ENCODE measurements at places on chromosomes 12 and 14.

GRCh38 chr14:96038920-96039632 is at the start of gene C14orf132:
C14orf132 (plus strand) TSS chr14:96039362; CDS start chr14:96039501, 139 bp downstream.
- peak; percentile 65 for DNase-seq

DNA sequence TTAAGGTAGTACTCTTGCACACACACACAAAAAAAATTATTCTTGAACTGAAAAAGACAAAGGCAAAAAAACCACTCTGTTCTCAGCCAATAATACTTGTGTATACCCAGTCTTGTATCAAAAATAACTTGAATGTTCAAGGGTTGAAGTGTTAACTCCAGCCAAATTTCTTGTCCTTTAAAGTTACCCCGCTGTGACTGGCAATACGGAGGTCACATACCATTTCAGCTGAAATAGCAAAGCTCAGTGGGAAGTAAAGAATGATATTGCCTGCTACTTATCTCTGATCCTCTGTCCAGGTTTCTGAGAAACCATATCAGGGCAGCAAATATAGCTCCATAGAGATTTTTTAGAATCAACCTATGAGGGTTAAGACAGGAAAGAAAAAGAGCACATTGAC is 167.4 kb downstream of the C12orf50 start:
- DNase-seq = no peak

- DNase-seq = peak; percentile 2
Measured at GRCh38 chr12:91687052-91688017, 458.3 kb downstream of the BTG1 start.

DNA sequence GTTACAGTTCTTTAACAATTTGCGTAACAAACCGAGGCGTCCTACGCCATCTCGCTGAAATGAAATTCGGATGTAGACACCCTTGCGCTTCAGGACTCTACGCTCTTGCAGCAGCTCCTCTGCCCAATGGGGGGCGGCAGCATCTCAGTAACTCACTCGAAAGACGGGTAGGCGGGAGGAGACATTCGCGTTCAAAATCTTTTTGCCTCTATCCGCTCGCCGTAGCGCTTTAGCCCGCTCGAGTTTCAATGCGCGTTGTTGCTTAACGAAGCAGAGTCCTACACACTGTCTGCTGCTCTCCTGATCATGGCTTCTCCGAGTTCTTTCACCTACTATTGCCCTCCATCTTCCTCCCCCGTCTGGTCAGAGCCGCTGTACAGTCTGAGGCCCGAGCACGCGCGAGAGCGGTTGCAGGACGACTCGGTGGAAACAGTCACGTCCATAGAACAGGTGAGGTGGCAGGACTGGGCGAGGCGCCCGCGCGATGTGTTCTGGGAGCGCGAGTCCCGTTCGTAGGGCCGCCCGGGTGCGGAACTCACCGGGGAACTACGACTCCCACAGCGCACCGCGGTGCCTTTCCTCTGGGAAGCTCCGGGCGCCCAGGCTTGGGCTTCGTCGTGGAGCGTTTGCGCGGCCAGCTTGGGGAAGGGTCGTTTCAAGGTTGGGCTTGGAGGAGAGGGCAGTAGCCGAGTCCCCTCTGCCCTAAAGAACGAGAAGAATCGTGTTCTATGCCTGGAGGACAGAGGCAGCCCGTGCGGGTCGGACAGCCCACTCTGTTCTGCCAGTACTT is at the start of gene FNTB:
TSS of gene FNTB (plus strand) at position 248 of the 790 bp plus-strand sequence. CDS start at position 307, 59 bp downstream.
- DNase-seq = peak; percentile 85

GRCh38 chr12:45182511-45182910 is 33.4 kb upstream of the ANO6 start:
- no peak for DNase-seq

DNA sequence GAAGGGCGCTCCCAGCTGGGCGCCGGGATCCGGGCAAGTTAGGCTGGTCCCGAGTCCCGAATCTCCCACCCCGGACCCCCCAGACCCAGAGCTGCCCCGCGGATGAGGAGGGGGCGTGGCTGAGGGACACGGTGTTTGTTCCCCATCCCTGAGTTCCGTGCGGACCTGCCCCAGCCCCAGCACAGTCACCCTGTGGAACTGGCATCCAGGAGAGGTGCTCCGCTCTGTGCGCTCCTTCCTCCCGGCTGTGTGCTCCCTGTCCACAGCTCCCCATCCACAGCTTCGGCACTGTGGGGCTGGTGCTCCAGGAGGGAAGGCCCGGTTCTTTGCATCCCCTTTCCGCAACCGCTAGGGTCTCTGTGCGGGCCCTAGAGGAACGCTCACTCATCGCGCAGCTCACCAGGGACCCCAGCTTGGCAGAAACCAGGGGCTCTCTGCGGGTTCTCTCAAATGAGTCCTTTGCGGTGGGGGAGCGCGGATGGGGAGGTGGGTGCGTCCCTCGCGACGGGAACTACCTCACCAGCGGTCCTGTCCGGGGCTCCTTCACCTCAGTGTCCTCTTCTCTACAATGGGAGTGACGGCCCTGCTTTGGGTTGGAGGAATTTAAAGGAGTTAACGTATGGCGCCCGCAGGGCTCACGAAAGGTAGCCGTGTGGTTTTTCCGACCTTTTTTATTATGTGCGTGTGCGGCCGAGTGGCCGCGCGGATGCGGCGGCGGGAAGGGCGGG is 845 bp downstream of the TMEM132C start:
- no peak for DNase-seq

GRCh38 chr14:51750542-51750941 is 98.8 kb downstream of the FRMD6 start:
- no peak for DNase-seq

DNA sequence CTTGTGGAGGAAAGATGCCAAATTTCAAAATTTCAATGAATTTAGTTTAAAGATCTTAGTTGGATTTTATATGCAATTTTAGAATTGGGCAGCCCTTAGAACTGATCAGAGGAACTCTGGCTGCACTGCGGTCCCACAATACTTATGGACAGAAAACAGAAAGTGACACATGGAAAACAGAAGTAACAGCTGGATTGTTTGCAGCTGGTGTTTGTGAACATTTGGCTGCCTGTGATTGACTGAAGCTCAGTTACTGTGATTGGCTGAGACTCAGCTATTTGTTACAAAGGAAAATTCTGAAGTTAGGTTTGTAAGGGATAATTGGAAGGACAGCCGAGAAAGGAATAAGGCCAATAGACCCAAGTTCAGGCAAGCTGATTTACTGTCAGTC is 10.0 kb upstream of the KRT86 start:
- no peak for DNase-seq

GRCh38 chr14:104291123-104292000 is 153.0 kb downstream of the KIF26A start:
- no peak for DNase-seq

- no peak for DNase-seq
Measured at GRCh38 chr14:92258934-92259333, 64.0 kb upstream of the SLC24A4 start.

DNA sequence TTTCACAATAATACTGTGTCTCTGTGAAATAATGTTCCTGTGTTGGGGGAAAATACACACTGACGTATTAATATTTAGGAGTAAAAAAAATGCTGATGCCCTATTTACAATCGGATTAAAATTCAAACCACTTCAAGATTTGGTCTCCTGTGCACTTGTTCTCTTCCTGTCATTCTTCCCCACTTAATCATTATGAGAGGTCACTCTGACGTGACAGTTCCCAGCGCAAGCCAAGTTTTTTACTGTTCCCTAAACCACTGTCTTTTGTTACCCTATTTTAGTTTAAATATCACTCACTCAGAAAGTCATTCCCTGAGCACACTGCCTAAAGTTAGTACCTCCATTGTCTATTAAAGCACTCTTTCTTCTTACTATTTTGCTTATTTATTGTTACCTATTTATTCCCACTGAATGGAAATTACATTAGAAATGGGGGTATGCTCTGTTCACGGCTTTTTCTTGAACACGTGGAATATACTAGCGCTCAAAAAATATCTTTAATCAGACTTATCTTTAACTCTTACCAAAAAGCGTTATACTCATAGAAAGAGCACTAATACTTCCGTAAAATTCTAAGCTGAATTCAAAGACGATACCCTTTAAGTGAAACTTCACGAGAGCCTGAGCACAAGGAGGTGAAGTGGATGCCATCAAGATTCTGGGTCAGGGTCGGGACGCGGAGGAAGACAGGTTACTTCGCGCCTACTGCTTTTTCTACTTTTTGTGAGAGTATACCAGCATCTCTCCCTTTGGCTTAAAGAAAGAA is 670 bp upstream of the PSMA3 start:
- no peak for DNase-seq

DNA sequence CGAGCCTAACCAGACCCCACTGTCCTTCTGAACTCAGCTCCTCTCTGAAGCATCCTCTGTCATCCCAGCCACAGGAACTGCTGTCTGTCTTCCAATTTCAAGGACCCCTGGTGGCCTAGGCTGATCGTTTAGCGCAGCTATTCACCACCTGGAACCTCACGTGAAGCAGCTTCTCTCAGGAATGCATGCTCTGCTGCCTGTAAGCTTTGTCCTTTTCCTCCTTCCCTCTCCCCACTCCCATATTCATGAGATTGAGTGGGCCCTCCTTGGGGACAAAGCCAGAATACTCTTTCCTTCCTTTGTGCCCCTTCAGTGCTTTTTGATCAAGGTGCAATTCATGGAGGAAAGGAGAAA is 17.2 kb downstream of the DPF3 start:
- no peak for DNase-seq

- no peak for DNase-seq
Measured at GRCh38 chr12:49838973-49839633, 3.8 kb downstream of the BCDIN3D start.

- no peak for DNase-seq
Measured at GRCh38 chr14:92702441-92702918, 45.9 kb downstream of the LGMN start.

DNA sequence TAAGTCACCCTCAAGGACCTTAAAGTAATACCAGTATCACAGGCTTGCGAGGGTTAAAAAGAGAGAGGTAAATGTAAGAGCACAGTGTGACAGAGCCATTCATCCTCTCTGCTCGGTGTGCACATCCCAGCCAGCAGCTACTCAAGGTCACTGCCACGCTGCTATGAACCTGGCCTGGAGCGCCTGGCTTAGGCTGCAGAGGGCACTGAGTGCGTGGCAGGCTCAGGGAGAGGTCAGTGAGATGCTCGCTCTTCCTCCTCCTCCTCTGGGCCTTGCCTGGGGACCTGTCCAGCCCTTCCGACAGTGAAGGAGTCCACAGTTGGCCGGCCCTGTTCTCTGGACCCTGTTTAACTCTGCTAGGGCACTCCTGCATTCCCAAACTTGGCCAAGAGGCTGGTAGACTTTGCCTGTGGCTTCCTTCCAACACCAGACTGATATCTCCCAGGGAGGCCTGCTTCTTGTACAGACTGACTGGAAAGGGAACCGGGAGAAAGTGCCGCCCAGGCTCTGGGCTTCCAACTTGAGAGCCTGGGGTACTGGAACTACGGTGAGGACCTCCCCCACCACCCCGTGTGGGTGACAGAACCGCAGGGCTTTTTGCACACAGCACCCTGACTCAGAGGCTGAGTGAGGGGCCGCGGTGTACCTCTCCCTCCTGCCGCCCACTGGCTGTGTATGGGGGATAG is 62.6 kb upstream of the CORO1C start:
- no peak for DNase-seq

DNA sequence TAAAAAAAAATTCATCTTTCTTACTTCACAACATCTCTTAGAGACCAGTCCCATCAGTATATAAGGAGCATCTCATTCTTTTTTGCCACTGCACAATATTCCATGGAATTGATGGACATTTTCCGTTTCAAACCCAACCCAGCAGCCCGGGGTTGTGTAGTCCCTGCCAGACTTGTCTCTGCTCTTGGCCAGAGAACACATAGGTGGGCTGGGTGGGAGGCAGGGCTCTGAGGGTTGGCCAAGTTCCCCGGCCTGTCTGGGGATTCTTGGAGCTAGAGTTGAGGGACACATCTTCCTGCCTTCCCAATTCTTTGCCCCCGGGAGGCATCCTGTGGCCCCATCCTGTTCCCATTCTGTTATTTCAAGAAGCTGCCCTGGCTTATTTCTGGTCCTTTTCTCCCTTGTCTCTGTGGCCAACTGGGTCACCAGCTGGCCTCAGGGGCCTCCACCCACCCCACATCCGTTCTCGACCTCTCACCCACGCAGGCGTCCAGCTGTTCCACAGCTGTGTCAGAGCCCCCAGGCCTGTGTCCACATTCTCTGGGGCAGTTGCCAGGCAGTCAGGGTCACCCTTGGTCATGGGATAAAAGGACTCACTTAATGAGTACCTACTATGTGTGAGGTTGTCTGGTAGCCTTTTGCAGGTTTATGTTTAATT is 52.0 kb upstream of the CCDC63 start:
- no peak for DNase-seq

DNA sequence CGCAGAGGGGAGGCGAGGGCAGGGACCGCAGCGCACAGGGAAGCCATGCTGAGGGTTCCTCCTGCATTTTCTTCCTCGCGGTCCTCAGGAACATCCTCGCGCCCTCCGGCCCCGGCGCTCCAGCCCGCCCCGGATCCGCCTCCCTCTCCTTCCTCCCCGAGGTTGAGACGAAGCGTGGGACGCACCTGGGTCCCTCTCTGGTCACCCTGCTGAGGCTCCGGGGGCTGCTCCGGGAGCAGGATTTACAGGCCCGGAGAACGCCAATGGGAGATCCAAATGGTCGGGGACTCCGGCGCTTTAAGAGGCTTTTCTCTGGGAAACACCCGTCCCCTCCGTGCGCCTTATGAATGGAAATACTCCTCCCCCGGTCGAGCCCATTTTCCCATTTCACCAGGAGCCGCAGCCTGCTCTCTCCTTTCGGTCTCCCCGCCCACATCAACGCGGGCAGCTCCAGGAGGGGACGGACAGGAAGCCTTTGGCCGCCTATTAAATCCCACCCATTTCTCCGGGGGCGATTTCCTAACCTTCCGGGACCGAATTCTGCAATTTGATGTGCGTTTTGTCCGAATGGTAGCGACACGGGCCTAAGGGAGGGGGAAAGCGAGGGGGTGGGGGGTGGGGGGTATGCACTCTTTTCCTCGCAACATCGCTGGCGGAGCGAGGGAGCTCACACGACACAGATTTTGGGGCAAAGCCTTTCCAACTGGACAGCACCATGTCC is at the start of gene UNC79:
TSS of gene UNC79 (plus strand) at position 625 of the 721 bp plus-strand sequence. CDS start at position 716, 91 bp downstream.
- no peak for DNase-seq

GRCh38 chr14:105411017-105411941 is 8.3 kb upstream of the MTA1 start:
- no peak for DNase-seq

DNA sequence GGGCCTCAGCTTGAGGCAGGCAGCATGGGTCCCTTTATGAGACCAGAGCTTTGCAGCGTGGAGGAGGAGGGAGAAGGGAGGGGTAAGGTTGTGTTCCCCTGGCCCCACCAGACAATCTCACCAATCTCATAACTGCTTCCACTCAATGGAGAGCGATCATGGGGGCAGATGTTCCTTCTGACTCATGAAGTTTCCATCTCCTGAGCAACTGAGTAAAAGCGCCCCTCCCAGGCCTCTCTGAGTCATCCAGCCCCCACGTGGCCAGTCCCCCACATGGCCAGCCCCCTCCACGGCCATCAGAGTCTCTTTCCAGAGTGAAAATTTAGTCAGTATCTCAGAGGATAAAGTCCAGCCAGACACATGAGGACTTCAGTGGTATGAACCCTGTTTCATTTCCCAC is 39.2 kb upstream of the PLXNC1 start:
- DNase-seq = peak; percentile 52

GRCh38 chr12:15863984-15864383 is 18.2 kb upstream of the STRAP start:
- no peak for DNase-seq
